ENCODE measurements at places on chromosomes 13 and 19.

- no peak for DNase-seq
Observed at GRCh38 chr13:29521336-29521735, 74.2 kb downstream of the SLC7A1 start.

DNA sequence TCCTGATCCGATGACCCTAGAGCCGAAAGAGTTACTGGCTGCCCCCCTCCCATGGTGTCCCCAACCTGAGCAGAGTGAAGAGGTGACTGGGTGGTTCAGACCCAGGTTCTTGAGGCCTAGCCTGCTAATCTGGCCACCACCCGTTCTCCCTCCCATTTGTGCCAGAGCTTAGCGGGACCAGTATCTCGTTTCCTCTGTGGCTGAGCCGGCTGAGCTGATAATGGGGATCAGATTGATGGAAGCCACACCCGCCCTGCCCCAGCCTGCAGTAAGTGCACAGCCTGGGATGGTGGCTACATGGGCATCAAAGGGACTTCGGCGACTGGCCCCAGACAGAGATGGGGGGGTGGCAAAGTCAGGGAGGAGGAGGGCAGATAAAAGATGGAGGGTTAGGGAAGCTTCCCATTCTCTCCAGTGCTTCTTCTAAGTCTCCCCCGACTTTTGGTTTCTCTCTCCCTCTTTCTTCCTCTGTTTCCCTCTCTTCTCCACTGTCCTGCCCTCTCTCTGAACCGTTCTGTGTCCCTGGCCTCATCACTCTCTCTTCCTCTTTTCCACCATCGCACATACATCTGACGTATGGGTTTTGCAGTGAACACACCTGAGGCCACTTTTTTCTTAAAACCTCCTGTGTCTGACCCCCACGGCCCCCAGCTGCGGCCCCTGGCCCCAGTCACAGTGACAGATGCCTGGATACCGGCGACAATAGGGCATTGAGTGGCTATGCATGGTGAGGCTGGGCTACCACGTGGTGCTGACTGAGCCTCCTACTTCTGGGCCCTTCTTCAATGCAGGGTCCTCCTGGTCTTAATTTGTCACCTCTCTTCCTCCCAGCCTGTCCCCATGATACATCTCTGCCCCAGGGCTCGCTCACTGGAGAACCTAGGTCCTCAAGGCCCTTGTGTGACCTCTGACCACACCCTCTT is 2.4 kb downstream of the ELAVL3 start:
- DNase-seq, result no peak

DNA sequence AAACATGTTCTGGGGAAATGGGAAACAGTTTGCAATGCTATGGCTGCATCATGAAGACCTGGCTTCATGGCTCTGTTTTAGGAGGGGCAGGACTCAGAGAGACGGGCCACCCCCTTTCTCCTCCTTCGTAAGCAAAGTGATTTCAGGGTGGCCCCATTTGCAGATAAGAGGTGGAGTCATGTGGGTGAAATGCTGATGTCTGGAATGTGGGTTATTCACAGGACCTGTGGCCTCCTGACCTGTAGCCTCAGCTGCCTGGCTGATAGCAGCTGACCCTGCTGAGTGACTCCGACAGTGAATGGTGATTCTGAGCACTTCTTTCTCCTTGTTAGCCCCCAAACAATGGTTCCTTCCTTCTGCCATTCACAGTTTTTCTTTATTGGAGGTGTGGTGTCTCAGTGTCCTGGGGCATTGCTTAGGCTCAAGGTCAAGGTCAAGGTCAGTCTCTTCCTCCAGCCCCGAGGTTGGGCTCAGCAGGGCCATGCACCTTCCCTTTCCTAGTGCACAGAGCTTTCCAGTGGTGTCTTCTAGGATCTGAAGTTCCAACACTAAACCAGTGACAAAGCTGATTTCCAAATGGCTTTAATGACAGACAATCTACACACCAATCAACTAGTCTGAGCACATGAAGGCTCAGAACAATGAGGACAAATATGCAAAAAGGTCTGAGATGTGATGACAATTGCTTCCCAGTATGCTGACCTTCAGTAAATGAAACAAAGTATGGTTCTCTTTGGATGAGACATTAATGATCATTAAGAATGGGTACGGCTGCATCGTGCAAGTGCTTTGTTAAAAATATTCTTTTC is 49.6 kb upstream of the ANKRD10 start:
- no peak for DNase-seq

DNA sequence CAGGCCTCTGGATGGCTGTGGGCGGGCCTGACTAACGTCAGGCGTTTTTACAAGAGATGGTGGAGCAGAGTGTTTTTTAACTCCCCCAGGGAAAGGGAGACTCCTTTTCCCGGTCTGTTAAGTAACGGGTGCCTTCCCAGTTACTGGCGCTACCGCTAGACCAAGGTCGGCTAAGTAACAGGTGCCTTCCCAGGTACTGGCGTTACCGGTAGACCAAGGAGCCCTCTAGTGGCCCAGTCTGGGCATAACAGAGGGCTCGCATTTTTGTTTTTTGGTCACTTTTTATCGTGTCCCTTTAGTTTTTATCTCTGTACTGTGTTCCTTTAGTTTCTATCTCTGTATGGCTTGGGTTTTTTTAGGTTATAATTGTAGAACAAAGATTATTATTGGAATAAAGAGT is 10.0 kb downstream of the ZNF383 start:
- DNase-seq, result no peak

DNA sequence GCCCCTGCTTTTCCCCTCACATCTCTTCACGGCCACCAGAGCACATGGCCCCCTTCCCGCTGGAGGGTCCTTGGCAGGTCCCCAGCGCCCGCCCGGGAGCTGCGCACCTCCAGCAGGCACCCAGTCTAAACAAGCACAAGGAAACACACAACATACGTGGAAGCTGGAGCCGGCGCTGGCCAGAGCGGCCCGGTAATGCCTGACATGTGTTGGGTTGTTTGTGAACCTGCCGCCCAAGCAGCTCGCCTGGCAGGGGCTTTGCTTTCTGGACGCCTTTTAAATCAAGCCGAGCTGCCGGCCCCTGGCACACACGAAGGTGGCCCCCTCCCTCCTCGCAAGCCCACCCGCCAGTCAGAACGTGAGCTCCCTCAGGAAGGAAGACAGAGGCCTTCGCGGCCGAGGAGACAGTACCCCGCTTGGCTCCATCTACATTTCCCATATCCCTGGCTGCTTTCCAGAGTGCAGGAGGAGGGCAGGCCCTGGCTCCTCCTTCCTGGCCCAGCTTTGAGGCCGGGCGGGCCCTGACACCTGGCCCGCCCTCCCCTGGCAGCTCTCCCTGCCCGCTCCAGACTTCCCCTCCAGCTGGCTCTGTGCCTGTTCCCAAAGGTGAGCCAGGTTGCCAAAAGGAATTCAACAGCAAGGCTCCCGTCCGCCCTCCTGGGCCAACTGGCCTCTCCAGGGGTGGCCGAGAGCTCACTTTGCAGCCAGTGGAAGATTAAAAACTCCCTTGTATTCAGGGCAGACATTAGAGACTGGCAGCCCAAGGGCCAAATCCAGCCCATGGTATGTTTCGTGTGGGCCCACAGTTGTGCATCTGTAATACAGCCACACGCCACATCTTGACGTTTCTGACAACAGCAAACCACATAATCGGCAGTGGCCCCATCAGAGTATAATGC is 28.7 kb downstream of the COMP start:
- no peak for DNase-seq

- no peak for DNase-seq
Observed at GRCh38 chr13:41509971-41510370, 52.6 kb downstream of the RGCC start.

DNA sequence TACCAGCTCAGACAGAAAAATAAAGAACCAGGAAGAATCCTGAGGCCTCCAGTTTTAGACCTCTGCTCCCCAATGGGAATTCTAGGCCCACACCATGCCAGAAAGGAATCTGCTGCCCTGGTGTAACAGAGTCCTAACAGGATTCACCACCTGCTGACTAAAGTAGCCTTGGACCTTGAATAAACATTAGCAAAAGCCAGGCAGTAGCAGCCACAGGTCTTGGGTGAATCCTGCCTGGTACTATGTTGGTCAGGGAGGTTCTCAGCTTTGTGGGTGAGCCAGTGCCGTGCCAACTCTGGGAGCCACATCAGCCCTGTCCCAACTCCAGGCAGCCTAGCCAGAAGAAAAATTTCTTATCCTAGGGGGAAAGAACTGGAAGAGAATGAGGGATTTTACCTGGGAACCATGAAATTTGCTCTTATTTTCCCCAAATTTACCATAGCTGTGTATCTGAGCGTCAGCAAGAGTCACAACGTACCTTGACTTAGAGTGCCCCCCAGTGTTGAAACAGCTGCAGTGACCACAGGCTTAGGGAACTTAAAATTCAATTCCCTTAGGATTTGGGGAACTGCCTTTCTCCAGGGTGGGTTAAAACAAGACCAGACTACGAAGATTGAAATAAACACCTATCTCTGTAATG is 1895.6 kb upstream of the PRR20A start:
- no peak for DNase-seq

GRCh38 chr19:42091742-42092141 is 15.8 kb downstream of the ZNF574 start:
- DNase-seq, result no peak

- peak; percentile 14 for DNase-seq
Observed at GRCh38 chr19:51702103-51702824, 9.1 kb downstream of the SPACA6 start.

GRCh38 chr19:5308451-5309437 is 31.9 kb downstream of the PTPRS start:
- no peak for DNase-seq

DNA sequence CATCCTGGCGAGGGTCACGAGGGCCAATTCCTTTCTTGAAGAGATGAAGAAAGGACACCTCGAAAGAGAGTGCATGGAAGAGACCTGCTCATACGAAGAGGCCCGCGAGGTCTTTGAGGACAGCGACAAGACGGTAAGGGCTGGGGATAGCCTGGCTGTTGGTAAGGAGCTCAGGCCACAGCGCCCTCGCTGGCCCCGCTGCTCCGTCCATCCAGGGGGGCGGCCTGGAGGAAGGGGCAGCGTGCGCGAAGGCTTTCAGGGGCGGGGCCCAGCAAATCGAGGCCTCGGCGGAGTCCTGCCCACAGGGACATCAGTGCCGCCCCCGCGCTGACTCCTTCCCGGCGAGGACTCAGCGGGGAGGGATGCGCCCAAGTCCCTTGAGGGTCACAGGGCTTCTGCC is 6.9 kb downstream of the F10 start:
- DNase-seq, result no peak

GRCh38 chr13:38173403-38173802 is 176.2 kb upstream of the UFM1 start:
- no peak for DNase-seq

- DNase-seq, result no peak
Observed at GRCh38 chr19:6018786-6019185, 40.8 kb upstream of the RANBP3 start.
